DMS79 treated with DMSO at 0.1 percent for 48 hours (cell line): ENCODE measurements at places on chromosomes 7 and 10.

GRCh38 chr10:70592186-70592735, 10.3 kb downstream of the PRF1 start:
- no peak for DNase-seq

GRCh38 chr7:47078241-47078640, 503.7 kb downstream of the TNS3 start:
- DNase-seq, result no peak

DNA sequence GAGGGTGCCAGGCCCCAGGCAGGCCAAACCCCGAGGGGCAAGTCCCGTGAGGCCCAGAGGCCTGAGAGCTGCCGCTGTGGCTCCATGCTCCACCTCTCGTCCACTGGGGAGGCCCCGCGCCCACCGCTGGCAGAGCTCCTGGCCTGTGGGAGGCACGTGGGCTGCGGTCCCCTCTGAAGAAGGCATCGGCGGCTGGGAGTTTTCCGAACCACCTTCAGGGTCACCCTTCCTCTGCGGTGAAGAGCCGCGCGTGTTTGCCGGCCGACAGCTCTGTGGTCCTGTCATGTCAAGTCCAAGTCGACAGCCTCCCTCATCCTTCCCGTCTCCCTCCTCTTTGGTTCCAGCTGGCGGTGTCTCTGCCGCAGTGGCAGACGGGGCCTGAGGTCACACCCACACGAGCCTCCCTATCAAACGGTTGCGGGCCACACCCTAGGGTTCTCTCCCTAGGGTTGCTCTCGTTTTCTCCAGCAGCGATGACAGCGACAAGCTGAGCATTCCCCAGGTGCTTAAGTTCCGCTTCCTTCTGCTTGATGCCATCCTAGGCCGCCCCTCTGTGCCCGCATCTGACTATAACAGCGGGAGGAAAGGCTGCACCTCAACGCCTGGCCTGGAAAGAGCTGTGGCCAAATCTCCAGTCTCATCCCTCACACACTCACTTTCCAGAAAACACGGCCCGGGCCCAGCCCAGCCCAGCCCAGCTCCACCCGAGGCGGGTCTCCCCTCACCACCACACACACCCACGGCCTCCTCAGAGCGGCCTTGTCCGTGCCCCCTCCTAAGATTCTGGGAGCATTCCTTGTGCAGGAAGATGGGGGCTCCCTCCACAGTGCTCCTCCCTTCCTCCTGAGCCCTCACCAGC, 185.0 kb downstream of the ELFN1 start:
- DNase-seq, result no peak

- DNase-seq, result peak; percentile 4
Observed at GRCh38 chr10:132575320-132576201, 38.0 kb downstream of the INPP5A start.

GRCh38 chr10:52316500-52316899, 2.4 kb downstream of the DKK1 start:
- no peak for DNase-seq

DNA sequence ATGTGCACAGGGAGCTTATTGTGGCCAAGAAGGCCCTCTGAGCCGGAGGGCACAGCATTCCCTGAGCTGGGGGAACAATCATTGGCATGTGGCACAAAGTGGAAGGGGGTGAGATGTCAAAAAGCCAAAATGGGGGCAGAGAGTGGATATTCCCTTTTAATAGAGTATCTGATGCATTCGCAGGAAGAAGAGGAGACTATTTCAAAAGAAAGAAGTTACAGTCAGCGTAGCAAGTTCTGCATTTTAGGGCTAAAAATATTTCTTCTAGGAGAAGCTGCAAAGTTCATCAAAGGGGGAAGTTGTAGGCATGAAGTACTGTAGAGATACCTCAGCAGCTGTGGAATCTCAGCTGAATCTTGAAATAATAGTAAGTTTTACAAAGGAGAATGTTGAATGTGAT, 136.0 kb upstream of the WDR11 start:
- DNase-seq, result no peak

GRCh38 chr10:131514454-131514853, 202.9 kb upstream of the TCERG1L start:
- no peak for DNase-seq

- DNase-seq, result no peak
Observed at GRCh38 chr10:114719311-114719710, 61.2 kb upstream of the ABLIM1 start.

- DNase-seq, result no peak
Observed at GRCh38 chr7:20229646-20230500, 12.7 kb upstream of the MACC1 start.
